Frontal cortex (tissue), 4 donors: ENCODE measurements at places on chromosomes 6 and 20. TPM values are rescaled to one million over a fixed set of nuclear protein-coding genes. Genes with fewer than 3 reads are reported as not detected.

GRCh38 chr6:9361749-9362148, 926.4 kb upstream of the SLC35B3 start:
- DNase-seq: no peak

The FAM209B gene
- not detected for total RNA-seq

DNA sequence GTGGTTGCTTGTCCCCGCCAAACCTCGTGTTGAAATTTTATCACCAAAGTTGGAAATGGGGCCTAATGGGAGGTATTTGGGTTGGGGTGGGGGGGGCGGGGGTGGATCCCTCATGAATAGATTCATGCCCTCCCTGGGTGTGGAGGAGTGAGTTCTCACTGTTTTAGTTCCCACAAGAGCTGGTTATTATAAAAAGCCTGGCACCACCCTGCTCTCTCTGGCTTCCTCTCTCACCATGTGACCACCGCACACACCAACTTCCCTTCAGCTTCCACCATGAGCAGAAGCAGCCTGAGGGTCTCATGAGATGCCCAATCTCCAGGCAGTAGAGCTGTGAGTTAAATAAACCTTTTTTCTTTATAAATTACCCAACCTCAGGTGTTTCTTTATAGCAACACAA, 111.3 kb downstream of the PRDM1 start:
- no peak for DNase-seq

GRCh38 chr6:20198775-20199174, 13.5 kb downstream of the MBOAT1 start:
- no peak for DNase-seq

DNA sequence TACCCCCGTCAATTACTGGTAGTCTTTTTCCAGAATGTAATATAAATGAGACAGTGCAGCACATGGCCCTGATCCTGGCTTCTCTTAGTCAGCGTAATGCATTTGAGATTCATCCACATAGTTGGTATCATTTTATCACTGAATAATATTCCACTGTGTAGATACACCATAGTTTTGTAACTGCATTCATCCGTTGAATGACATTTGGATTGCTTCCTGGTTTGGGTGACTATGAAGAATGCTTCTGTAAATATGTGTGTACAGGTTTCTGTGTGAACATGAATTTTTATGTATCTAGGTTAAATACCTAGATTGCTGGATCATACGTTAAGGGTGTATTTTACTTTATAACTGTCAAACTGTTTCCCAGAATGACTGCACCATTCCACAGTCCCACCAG, 62.6 kb upstream of the STMND1 start:
- DNase-seq: no peak
